ENCODE measurements at places on chromosomes 3 and 15. TPM values are rescaled to one million over a fixed set of nuclear protein-coding genes. Genes with fewer than 3 reads are reported as not detected.

THPO gene
- total RNA-seq, result 0.51 TPM

GRCh38 chr3:104206925-104207324 is 1159.8 kb upstream of the ALCAM start:
- DNase-seq, result no peak

GRCh38 chr3:143552851-143553250 is 295.4 kb downstream of the SLC9A9 start:
- no peak for DNase-seq

RETNLB gene
- not detected for total RNA-seq

GRCh38 chr3:128484404-128485281 is 8.4 kb downstream of the GATA2 start:
- peak; percentile 43 for DNase-seq

GOLGA8T gene
- 0.26 TPM for total RNA-seq

GRCh38 chr15:48646331-48646730 is 822 bp upstream of the FBN1 start:
- no peak for DNase-seq

DNA sequence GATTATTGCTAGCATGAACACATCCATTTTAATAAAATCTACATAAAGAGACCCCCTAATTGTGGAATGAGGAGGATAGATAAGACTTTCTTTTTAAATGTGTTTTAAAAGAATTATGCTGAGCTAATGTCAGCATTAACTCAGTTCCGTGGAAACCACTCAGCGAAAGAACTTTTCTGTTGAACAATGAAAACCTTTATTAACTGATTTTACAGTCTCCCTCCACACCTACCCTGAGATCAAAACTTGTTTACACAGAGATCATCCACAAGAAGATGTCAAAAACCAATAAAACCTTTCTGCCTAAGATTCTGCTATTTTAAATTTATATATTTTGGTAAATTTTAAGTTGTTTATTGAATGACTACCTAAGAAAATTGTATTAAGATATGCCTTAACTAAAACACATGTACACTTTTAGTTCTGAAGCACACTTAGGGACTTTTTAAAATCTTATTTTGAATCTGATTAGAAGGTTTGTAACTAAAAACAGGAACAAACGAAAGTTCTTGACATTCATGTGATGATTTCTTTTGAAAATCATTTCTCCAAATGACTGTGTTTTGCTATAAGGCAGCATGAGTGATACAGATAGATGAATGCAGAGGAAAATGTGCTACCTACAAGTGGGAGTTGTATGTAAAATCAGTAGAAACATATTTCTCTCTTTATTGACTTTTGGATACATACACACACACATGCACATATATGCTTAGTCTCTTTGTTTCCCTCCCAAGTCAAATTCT is 369.0 kb downstream of the UNC13C start:
- no peak for DNase-seq

DNA sequence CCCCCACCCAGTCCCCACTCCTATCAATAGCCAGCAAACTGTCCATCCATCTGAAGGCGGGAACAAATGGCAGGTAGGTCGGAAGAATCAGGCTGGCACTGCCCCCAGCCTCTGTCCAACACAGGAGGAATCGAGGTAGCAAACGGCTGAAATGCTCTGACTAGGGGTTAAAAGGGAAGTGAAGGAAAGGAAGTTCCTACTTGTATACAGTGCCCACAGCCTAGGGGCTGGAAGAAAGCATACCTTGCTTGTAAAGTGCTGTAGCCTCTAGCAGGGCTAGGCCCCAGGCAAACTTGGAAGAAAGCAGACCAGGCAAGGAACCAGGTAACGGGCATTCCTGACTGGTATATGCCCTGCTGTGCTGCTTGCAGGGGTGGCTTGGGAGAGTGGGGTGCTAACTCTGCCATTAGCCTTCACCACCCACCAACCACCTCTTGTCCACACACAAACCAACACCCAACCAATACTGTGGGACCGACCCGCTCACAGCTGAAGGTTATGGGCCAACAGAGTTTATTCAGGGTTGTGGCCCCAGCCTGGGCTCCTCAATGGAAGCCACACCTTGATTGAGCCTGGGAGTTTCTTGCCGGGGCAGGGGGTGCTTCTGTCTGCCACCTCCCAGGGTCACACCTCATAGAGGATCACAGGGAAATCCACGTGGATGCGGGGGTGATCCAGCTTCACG is 2.4 kb downstream of the TUSC2 start:
- DNase-seq, result no peak

GRCh38 chr3:38638354-38638753 is 11.1 kb downstream of the SCN5A start:
- DNase-seq, result no peak

XCR1 gene
- total RNA-seq, result under 0.01 TPM

DNA sequence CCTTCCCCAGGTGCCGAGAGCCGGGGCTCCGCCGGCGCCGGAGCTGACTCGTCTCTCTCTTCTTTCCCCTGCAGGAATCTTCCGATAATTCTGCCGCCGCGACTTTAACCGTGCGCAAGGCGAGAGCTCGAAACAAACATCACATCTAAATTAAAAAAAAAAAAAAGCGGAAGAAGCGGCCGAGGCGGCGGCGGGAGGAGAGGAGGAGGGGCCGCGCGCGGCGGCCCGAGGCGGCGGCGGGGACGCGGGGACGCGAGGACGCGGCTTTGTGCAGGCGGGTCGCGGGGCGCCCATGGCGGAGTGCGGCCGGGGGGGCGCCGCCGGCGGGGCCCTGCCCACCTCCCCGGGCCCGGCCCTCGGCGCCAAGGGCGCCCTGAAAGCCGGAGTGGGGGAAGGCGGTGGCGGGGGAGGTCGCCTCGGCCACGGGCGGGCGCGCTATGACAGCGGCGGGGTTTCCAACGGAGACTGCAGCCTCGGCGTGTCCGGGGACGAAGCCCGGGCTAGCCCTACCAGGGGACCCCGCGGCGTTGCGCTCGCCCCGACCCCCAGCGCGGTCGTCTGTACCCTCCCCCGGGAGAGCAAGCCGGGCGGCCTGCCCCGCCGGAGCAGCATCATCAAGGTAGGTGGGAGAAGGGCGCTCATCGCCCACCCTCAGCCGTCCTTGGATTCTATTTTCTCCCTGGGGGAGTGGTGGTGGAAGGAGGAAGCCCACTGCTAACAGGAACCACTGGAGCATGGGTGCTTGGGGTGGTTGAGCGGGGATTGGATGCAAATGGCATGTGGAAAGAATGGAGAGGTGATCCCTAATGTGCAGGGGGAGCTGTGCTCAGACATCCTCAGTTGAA is at the start of gene PLCL2:
PLCL2 (plus strand) TSS at position 208 of the 845 bp plus-strand sequence; CDS start at position 293, 85 bp downstream.
- DNase-seq, result peak; percentile 38

PPP2R3A gene
- total RNA-seq, result 10.5 TPM

TP53BP1 gene
- 132 TPM for total RNA-seq

GRCh38 chr3:46215810-46216414 is 7.8 kb upstream of the CCR1 start:
- DNase-seq, result peak; percentile 43

GRCh38 chr3:6567241-6567640 is 293.7 kb upstream of the GRM7 start:
- no peak for DNase-seq

ACAN gene
- under 0.01 TPM for total RNA-seq

GRCh38 chr15:79970181-79970580 is 815 bp downstream of the BCL2A1 start:
- no peak for DNase-seq

DNA sequence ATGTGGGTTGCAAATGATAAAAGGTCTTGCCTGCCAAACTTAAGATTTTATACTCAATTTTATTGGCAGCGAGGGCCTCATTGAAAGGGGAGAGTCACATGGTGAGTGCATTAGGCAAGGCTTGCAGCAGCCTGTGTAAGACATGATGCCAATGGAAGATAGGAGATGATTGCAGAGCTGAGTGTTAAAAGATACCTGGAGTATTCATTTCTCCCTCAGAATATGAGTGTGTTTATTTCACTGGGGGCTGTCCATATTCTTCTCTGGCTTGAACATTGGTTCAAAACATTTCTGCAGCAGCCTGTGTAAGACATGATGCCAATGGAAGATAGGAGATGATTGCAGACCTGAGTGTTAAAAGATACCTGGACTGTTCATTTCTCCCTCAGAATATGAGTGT is 165.2 kb upstream of the NUDT16 start:
- DNase-seq, result no peak

DNA sequence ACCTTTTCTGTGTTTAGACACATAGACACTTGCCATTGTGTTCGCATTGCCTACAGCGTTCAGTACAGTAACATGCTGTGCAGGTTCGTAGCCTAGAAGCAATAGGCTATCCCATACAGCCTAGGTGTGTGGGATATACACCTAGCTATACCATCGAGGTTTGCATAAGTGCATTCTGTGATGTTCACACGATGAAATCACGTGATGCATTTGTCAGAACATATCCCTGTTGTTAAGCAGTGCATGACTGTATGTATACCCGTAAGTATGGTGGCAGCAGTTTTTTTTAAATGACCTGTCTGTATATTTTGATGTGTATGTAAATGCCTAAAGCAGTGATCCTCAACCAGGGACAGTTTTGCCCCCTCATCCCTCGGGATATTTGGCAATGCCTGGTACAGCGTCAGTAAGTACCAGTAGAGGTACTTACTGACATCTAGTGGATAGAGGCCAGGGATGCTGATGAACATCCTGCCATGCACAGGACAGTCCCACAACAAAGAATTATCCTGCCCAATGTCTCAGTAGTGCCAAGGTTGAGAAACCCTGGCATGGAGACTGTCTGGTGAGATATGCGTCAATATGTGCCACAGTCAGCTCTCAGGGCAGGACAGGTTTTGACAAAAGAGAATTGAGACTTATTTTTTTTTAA is 129.1 kb downstream of the HCN4 start:
- DNase-seq, result no peak

DNA sequence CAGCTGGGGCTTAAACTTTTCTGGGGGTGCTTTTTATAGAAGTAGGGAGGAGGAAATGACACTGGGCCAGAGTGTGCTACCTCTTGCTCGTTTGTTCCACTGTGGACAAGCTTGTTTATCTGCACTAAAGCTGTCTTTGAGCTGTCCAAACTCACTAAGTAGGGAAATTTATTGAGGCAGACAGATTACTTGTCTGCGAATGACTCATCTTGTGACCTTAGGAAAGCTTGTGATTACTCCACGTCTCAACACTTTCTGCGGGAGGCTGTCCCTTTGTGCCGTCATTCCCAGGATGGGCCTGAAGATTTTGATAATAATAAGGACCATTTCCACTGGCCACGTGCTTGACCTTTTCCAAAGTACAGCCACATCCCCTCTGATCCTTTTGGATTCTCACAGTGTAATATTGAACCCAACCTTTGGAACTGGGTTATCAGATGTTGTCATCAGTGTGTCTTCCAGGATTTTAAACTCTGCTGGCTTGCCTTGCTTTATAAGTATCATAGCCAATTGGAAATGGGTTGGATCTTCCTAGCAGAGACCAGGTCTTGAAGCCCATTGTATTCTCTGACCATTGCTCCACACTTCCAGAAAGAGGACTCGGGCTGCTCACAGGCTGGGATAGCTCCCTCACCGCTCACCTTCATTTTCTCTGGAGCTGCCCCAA is 84.7 kb downstream of the AGBL1 start:
- DNase-seq, result peak; percentile 72

GMPPB gene
- total RNA-seq, result 13.6 TPM

DNA sequence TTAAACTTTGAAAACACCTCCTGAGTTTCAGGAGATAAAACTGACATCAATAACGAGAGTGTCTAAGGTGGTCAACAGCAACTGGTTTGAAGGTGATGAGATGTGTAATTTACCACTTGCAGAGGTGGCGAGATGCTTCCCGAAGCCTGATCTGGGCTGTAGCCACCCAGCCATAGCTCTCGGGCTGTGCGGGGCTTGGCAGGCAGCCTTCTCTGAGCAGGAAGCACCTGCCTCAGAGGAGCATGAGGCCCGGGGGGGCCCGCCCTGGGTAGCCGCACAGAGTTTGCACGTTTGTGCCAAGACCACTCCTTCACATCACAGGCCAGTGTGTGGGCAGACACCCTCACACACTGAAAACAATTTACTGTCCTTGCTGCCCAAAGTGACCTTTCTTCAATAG is 220.3 kb downstream of the CACNA2D3 start:
- no peak for DNase-seq

TMEM212 gene
- total RNA-seq, result not detected

- DNase-seq, result no peak
These were observed 22.8 kb downstream of the RTP3 start for GRCh38 chr3:46520531-46520930.

DNA sequence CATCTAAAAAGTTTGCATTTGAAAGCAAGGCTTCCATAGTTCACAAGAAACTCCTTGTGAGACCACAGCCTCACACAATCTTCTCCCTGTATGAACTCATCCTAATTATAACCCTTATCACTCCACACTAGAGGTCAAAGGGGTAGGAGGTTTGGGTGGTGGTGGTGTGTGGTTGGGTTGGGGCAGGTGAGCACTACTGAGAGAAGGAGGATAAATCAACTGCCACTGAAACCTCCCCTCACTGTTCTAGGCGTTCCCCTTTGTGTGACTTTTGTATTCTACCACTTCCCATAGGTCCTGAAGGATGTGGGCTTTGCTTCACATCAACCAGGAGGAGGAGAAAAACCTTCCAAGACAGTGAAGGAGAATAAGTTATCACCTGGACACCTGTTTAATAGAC is 6.4 kb upstream of the AGBL1 start:
- DNase-seq, result no peak

DNA sequence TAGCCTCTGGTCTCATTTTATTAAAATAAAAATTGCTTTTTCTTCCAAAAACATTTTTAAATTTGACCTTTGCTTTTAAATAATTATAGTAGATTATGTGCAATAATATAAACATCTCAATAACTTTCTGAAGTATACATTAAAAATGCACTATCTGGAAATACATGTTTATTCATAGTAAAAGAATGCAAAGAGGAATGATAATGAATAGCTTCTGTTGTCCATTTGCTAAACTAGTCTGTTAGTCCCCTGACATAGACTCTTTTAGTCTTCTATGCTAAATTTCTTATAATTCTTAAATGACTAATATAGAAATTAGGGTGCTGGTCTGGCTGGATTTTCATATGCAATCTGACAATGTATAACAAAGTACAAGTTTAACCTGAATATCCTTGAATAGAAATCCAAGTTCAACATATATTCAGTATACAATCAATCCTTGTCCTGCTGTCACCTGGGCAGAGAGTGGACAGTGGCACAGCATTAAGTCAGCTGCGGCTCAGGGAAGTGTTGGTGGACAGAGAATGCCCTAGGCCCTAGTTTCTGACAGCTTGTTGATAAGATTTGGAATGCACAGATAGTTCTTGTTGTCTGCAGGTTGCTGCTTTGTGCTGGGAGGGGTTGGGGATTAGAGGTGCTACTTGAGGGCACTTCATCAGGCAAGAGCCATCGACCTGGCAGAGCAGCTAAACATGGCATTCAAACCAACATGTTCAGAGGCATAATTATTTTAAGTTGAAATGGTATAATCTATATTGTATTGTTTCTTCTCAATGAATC is 161.7 kb downstream of the MBNL1 start:
- DNase-seq, result no peak

- DNase-seq, result peak; percentile 83
These were observed 58.9 kb downstream of the MYO1E start for GRCh38 chr15:59313641-59314332.

Measured in fibroblast of lung (primary cell).